ENCODE measurements at places on chromosomes 12 and 14. TPM values are rescaled to one million over a fixed set of nuclear protein-coding genes. Genes with fewer than 3 reads are reported as not detected.

- no peak for DNase-seq
Observed at GRCh38 chr14:65594882-65595237, 182.3 kb downstream of the FUT8 start.

DNA sequence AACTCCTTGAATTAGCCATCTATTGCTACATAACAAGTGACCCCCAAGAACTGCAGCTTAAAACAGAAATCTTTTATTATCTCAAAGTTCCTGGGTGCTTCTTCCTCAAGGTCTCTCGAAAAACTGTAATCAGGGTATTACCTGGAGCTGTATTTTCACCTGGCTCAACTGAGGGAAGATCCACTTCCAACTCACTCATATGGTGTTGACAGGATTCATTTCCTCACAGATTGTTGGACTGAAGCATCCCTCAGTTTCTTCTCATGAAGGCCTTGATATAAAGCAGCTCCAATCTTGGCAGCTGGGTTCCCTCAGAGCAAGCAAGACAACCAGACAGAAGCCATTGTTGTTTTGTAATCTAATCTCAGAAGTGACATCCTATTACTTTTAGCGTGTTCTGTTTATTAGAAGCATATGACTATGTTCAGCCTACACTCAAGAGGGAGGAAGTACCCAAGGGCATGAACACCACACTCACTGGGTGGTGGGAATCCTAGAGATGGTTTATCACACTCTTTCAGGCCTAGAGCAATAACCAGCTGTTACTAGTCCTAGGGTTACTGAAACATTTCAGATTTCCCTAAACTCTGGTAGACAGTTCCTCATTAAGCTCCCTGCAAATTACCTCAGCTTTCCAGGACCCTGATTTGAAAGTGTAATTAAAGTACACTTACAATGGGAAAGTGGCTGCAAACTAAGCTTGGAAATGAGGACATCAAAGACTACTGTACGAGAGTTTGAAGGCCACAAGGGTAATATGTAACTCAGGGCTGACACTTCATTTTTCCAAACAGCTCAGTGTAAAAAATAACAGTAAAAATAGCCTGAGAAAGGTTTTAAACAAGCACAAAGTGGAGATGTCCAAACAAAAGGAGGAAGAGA is 222.2 kb downstream of the SEC23A start:
- no peak for DNase-seq

The KRT5 gene
- not detected for total RNA-seq

- DNase-seq: no peak
Observed at GRCh38 chr12:13454991-13455777, 258.7 kb downstream of the EMP1 start.

DNA sequence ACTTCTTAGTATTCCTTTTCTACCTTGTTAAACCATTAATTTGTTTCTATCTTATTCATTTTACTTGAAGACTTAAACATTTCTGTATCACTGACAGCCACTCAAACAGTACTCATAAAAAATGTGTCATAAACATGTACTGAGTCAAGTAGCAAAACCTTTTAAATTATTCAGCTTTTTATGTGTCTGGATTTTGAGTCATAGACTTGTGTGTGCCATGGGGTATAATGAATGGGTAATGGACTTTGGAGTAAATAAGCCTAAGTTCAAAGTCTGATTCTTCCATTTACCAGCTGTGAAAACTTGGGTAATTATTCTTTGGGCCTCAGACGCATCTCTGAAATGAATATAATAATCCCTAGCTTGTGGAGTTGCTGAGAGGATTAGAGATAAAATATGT is 199.0 kb downstream of the RAD51B start:
- no peak for DNase-seq

DNA sequence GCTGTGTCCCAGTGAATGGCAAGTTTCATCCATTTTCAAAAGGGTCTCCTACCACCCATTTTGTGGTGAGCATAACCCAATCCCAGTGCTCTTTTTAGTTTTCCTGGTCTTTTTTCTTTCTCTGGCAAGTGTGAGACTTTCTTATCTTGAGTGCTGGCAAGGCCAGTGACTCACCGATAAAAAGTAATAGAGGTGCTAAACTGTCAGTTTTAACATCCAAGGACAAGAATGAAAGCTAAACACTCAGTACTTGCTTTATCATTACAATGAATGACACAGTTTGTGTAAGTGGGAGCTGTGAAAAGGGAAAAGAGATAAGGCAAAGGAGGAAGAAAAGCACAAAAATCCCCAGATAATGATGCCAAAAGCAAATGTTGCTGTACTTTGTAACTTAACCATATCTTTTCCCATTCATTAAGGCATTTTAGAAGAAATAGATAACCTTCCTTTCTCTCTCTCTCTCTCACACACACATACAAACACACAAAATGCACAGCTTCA is 4.9 kb upstream of the LRIG3 start:
- DNase-seq: no peak

The OLR1 gene
- not detected for total RNA-seq

The FZD10 gene
- not detected for total RNA-seq

- no peak for DNase-seq
Observed at GRCh38 chr12:4006743-4007142, 133.5 kb upstream of the PARP11 start.

GRCh38 chr12:49948866-49949845 is 1.4 kb upstream of the AQP2 start:
- DNase-seq: no peak

GRCh38 chr14:36454599-36455240 is 65.3 kb downstream of the NKX2-1 start:
- no peak for DNase-seq

The C3AR1 gene
- not detected for total RNA-seq

GRCh38 chr12:89384050-89384758 is 31.9 kb upstream of the DUSP6 start:
- DNase-seq: no peak

DNA sequence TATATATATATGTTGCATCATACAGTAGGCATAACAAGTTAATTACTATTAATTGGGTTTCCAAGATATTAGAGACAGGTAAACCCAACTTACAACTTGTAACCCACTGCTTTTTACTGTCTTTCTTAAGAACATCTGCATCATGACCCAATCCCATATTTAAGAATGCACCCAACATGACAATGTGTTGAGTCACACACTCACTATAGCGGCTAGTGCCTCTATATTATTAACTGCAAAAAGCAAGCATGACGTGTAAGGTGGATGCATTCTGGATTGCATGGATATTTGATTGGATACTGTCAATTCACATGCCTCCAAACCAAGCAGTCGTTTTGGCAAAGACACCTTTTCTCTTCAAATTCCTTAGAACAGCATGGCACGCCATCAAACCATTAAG is 68.2 kb downstream of the KSR2 start:
- DNase-seq: no peak

DNA sequence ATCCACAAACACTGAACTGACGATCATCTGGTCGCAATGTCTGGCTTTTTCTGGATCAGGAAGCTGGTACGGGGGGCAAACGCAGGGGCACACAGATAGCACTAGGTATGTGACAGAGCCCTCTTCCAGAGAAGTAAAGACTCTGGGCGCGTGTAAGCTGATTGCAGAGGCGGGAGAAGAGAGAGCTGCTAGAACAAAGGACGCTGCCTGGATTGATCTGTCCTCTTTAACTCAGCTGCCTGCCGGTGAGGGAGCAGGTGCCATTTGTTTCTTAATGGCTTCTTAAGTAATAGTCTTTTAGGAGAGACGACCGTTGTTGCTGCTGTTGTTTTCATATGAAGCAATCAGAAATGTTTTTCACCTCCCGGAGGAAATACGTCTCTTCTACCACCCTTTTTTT is 77.3 kb downstream of the GLT1D1 start:
- DNase-seq: no peak

GRCh38 chr14:21121122-21121521 is 20.3 kb downstream of the TMEM253 start:
- DNase-seq: no peak

The TMEM121 gene
- 3.6 TPM for total RNA-seq
